ENCODE measurements at places on chromosomes 7 and 10.
A peak's percentile ranks its signal among the peaks of the same experiment; 100 is the strongest.

- DNase-seq, result no peak
Measured at GRCh38 chr7:77450613-77451012, 34.5 kb upstream of the GSAP start.

- no peak for DNase-seq
Measured at GRCh38 chr10:43576062-43576461, 1.6 kb upstream of the ZNF239 start.

- peak; percentile 85 for DNase-seq
Measured at GRCh38 chr10:70528741-70529362, 50.3 kb downstream of the PALD1 start.

- DNase-seq, result peak; percentile 8
Measured at GRCh38 chr7:129466796-129467195, 32.6 kb downstream of the STRIP2 start.

- no peak for DNase-seq
Measured at GRCh38 chr7:139423091-139423490, 60.4 kb downstream of the KLRG2 start.

GRCh38 chr10:97356318-97356914, 21.9 kb upstream of the FRAT2 start:
- DNase-seq, result no peak

GRCh38 chr7:142529591-142529990, 219.7 kb upstream of the PRSS1 start:
- no peak for DNase-seq

GRCh38 chr10:110209926-110210673, 2.7 kb downstream of the MXI1 start:
- DNase-seq, result peak; percentile 83

GRCh38 chr10:32959006-32959920, 1.2 kb upstream of the ITGB1 start:
- no peak for DNase-seq

GRCh38 chr10:65566906-65567305, 1358.9 kb upstream of the LRRTM3 start:
- DNase-seq, result peak; percentile 81

GRCh38 chr10:101647255-101647654, 47.7 kb downstream of the FBXW4 start:
- DNase-seq, result no peak
